ENCODE measurements at places on chromosomes 3 and 15.

DNA sequence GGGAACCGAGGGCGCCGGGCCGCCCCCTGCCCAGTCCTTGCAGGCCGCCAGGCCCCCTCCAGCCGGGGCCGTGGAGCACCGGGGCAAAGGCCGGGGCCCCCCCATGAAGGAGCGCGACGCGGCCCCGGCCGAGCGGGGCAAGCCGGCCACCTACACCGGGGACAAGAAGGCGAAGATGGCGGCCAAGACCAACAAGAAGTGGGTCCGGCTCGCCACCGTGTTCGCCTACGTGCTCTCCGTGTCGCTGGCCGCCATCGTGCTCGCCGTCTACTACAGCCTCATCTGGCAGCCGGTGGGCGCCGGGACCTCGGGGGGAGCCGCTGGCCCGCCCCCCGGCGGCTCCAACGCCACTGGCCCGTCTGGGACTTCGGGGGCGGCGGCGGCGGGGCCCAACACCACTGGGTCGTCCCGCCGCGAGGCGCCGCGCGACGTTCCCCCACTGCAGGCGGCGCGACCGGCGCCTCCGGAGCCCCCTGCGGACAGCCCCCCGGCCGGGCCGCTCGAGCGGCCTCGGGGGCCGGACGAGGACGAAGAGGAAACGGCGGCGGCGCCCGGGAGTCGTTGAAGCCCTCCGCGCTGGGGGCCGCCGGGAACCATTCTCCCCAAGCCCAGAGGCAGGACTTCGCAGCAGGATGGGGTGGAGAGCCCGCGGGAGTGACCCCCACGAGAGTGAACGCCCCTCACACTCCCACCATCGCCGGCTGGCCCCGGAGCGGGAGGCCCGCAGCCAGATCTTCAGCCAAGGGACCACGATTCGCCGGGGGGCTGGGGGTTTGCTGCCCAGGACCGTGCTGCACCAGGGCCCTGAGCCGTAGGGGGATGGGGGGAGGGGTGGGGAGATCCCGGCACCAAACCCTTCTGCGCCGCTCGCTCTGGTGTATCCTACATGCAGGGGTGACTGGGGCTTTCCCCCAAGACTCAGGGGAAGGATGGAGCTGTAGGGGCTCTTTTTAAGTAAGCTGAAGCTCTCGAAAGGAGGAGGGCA, 753 bp downstream of the INAFM2 start:
- no peak for DNase-seq

DNA sequence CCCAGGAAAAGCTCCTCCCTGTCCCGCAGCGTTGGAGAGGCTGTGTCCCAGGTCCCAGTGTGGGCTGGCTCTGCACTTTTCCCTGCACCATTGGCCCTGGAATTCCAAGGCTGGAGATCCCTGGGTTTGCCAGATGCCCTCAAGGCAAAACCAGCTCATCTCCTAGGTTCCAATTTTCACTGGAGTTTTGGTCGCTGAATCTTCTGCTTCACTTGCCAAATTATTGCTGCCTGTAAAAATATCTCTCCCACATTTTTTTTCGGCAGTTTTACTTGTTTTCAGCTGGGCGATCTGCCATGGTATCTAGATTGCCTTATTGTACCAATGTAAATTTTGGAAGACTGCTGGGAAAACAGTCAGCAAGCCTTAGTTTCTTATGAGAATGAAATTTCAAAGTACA, 150.9 kb upstream of the ATP10A start:
- DNase-seq, result no peak

DNA sequence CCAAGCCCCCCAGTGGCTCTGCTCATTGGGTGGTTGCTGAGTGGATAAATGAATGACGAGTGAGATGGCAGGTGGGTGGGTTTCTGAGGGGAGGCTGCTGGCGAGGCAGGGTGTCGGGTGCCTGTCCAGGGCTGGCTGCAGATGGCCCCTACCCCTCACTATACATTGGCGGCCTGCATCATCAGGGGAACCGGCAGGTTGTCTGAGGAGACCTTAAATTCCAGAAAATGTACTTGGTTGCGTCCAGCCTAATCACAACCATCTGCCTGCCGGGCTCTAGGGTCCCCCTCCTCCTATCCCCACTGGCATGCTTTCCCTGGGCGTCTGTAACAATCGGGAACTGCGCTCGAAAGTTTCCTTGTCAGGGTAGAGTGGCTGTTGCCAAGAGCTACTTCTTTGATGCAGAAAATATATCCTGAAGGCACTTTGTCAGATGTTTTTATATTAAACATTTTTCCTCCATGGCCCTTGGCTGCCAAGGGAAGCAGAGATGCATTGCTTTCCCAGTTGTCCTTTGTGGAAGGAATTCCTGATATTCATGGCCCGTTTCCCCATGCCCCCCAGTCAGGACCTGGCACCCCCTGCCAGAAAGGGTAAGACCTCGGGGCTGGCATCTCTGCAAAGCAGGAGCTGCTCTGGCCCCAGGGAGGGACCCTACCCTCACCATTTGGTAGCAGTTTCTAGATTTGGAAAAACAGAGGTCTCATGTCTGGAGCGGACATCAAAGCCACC, 22.9 kb downstream of the SMAD6 start:
- no peak for DNase-seq

DNA sequence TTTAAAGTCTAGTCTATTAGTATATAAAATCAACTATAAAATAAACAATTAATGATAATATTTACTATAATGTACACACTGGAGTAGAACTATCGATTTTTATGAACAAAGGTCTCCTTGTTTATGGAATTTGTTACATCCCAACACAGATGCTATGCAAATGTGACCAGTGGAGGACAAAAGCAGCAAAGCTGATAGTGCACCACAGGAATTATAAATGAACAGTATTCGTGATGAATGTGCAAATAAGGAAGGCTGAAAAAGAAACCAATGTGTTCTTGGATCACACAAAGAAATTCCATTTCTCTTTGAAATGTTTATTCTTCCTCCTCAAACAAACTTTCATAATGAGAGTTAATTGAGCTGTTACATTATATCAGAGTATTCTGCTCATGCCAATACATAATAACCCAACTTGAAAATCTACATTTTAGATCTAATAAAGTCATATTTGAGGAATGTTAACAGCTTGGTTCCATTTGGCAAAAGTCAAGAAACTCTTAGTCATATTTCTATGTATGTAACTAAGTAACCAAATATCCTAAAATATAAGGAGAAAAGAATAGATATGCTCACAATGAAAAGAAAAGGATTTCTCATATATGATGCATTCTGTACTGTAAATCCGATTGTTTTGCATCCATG, 79.3 kb downstream of the NEK10 start:
- DNase-seq, result no peak

GRCh38 chr3:52036829-52037228, 19.5 kb downstream of the DUSP7 start:
- no peak for DNase-seq
